Fibroblast of skin of back (primary cell): ENCODE measurements at places on chromosomes 16 and 17.

- no peak for DNase-seq
These were observed 4.8 kb upstream of the RPL38 start for GRCh38 chr17:74198694-74199093.

GRCh38 chr17:40130352-40131042 lies 8.7 kb downstream of the MSL1 start:
- DNase-seq = no peak

GRCh38 chr16:27730661-27731210 lies 180.8 kb downstream of the KATNIP start:
- DNase-seq = no peak

DNA sequence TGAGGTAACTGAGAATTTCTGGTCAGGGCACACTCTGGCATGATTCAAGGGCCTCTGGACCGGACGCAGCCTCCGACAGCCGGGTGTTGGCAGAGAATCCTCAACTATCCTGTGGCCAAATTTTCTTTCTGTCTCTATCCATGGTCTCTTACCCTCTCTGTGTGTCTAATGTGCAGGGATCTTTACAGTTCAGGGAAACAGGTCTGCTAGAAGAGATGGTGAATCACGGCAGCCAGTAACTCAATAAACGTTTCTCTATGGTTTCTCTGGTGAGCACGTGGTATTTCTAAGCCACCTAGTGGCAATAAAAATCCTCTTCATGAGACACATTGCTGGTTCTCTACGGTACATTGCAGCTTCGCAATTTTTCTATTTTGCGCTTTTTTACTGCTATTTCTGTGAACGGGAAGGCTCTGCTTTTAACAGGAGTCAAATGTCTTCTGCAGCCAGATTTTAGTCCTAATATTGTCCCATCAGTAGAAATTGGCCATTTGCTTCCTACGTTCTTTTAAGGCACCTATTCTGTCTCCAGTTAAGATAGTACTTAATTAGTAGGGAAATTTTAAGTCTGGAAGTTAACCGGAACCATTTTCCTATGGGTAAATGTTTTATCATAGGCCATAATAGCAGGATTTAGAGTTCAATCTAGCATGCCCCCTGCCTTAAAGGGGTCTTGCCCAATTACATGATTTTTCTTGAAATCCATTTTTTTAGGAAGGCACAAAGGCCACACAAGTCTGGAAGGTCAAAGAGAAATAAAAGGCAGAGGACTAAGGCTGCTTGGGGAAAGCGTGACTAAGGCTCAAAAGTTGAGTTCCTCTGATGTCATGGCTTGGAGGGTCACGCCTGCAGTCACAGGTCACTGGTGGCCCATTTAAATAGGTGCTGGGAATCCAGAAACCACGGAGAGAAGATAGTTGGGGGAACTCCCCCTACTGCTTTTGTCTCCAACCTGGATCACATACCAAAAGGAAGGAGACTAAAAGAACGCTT lies 31.5 kb downstream of the QPRT start:
- DNase-seq = peak; percentile 73

- peak; percentile 15 for DNase-seq
These were observed 35.8 kb downstream of the NF1 start for GRCh38 chr17:31130286-31131224.

DNA sequence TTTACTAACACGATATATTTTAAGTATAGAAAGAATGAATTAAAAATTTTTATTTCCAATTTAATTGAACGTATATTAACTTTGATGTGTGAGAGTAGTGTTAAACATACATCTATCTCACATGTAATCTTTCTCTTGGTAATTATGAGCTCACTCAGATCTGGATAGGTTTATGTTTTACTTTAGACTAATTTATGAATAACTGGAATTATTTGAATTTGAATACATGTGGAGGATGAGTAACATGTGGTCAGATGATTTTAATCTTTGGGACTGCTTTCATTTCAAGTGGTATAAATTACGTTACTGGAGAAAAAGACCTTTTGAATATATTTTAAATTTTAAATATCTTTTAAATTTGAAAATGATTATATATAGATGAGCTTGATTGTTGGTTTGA lies 49.9 kb upstream of the RHBDL3 start:
- DNase-seq = no peak

GRCh38 chr16:63925221-63925620 lies 1196.6 kb downstream of the CDH11 start:
- no peak for DNase-seq

GRCh38 chr16:48099455-48099854 lies 56.3 kb downstream of the ABCC12 start:
- peak; percentile 24 for DNase-seq

DNA sequence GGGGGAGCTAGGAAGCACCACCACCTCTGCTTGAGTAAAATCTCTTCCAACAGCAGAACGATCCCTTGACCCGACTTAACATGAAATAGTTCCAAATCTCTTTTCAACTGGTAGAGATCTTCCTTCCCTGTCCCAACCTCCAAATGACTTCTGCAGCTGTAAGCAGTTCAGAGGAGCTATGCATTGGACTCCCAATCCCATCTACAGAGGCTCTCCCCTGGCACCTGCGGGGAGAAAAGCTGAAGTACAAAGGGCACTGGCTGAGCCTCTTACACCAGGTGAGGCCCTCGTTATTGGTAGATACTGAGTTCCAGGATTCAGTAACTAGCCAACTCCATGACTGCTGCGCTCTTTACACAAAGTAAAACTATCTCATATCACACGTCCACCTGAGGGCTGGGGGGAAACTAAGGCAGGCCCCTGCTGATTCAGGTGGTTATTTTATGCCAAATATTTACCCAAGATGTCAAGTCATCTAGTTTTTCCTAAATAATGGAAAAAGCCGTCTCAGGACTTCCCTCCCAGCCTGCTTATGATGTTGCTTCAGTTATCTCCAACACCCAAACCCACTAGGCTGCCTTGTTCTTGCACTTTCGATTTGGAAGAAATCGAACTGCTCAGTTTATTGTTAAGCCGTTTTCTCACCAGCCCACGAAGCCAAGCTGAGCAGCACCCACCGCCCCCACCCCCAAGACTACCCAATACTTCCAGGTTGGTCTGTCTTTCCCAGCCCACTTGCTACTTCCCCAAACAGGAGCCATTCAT lies 3.2 kb downstream of the ACTG1 start:
- no peak for DNase-seq

DNA sequence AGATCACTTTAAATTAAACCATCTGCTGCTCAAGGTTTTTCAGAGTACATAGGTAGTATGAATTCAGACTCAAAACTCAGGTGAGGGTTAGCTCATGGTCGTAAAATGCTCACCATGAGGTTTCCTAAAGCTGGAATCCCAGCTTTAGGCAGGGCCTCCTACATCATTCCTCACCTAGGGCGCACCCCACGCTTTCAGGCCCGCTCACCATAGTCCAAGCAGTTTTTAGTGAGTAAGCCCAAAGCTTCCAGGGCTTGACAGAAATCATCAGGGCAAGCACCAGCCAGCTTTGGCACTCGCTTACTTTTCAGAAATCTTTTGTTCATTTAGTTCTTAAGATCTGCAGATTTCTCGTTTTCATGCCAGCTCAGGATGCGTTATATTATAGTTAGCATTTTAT lies 89.8 kb downstream of the HIC1 start:
- no peak for DNase-seq

DNA sequence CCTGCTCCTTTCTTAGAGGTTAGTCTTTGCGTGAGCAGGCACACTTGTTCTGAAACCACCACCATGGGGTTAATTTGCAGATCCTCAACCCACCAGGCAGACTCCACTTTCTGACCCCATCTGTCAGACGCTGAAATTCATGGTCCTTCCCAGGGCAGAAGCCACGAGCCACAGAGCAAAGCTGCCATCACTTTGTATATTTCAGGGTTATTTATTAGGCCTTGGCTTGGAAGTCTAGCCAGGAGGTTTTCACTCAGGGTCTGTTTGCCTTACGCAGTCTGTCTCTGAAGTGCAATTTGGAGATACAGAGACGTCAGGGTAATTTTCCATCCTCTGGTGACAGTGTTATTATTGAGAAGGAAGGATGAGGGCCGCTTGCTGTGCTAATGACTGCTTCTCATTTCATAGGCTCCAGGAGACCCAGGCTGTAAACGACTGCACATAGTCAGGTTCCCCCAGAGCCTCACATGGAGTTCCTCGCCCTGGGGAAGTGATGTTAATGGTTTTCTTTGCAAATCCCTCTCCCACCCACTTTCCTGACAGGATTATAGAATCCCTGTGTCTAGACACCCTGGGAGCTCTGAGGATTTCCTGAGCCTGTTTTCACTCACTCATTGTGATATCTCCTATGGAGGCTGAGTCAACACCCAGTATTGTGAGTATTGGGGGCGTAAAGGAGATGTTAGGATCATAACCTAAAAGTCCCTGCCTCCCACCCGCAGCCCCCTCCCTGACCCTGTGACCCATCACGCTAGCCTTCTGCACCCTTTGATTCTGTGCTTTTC lies 269.0 kb downstream of the ABCC12 start:
- peak; percentile 17 for DNase-seq

DNA sequence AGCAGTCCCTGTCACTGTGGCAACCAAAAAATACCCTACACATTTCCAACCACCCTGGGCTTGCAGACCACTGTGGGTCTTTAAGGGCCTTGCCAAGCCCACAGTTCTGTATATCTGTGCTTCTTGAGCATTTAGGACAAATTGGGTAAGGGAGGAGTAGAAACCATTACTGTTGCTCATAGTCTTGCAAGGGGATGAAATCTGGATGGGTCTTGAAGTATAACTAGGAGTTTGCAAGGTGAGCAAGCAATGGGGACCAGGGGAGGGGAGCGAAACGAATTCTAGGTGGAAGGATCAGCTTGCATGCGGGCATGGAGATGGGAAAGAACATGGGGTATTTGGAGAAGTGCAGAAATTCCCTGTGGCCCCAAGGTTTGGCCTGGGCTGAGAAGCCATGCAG lies 202.9 kb downstream of the RAB11FIP4 start:
- no peak for DNase-seq

DNA sequence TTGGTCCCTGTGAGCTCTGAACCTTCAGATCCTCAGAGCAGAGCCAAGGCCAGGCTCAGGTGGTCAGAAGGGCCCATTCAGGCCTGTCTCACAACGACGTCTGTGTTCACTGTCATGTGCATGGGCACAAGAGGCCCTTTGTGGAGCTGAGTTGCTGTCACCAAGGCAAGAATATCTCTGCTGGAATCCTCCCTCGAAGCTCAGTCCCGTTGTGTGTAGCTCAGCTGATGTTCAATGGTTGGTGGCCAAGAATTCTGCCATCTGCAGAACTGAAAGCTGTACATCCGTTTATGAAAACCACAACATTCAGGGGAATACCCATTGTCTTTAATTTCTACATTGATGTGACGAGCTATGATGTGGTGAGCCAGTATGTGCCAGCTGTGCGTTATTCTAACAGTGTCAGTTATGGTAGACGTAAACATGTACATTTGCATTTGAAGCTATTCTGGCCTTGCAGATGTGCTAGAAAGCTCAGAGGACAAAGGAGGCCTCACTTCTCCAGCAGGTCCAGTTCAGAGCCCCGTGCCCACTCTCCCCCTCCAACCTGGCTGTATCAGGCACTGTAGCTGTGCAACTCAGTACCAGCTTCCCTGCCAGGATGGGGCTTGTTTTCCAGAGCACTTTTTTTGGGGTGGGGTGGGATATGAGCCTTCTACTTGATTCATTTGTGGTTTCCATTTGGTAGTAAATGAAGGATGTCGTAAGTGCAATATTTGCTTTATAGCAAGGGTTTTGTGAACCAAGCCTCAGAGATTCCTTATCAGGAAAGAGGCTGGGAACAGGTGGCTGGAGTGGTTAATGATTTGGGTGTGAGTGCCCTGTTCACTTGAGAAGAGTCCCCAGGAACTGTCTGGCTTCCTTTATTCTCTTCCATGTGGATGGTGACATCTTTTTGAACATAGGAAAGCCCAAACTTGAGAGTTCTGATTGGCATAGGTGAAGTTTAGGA lies 56.1 kb downstream of the B9D1 start:
- no peak for DNase-seq

DNA sequence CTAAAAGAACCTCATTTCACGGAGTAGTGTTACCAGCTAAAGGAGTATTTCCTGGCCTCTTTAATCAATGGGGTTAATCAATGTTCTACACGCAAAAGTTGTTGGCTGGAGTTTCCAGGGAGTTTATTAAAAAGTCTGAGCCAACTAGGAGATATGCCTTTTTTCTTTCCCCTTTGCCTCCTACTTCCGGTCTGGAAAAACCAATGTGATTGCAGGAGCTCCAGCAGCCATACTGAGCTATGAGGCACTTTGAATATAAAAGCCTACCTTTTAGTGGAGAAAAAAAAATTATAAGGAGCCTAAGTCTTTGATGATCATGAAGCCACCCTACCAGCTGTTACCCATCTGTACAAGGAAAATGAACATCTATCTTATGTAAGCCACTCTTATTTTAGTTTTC lies 17.9 kb upstream of the ERCC4 start:
- no peak for DNase-seq

DNA sequence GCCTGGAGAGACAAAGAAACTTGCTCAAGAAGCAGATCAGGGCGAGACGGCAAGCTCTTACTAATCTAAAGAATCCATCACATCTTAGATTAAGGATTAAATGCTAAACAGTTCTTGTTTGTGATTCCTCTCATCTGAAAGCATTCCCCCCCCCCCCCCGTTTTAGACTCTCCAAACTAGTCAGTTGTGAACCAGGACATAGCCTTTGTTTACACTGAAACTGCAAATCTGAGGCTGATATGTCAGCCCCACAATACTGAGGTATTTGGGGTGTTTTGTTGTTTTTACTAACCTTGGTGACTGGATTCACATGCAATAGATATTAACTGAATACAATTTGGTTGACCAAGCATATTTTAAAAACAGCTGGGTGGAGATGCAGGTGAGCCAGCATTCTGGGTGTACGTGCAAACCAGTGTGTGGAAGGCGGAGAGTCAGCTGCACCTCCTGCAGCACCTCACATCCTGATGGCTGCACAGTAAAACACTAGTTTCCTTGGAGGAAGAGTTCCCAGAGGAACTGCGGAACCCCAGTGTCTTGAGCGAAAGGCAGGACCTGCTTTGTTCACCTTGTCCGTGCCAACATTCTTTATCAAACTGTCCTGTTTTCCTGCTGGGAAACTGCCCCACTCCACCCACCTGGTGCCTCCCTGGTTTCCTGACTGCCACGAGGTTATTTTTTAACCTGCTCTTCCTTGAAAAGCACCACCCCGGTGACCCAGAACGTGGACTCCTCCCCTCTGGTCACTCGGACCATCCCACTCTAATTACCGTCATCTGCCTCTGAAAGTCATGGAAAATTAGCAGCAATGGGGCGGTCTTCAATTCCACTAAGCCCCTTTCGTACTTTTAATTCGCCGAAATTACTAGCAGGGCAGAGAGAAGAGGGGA lies 1.2 kb upstream of the YPEL2 start:
- no peak for DNase-seq

DNA sequence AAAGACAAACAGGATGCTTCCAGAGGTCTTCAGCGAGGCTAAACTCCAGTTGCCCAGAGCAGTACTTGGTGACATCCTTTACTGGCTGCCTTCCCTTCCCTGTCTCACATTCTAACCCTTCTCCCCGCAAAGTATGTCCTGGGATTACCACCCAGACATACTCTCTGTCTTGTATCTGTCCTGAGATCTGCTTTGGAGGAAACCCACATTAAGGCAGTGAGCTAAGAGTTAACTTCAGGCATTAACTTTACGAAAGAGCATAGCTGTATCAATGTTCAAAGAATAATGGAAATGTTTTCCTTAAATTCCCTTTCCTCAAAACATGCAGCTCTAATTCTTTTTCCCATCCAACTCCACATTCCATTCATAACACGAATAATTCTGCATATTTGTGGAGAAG lies 385.2 kb downstream of the NPIPA8 start:
- DNase-seq = peak; percentile 79
